ENCODE measurements at places on chromosomes 16 and 17. TPM values are rescaled to one million over a fixed set of nuclear protein-coding genes. Genes with fewer than 3 reads are reported as not detected.

Gene CCDC200
- not detected for total RNA-seq

DNA sequence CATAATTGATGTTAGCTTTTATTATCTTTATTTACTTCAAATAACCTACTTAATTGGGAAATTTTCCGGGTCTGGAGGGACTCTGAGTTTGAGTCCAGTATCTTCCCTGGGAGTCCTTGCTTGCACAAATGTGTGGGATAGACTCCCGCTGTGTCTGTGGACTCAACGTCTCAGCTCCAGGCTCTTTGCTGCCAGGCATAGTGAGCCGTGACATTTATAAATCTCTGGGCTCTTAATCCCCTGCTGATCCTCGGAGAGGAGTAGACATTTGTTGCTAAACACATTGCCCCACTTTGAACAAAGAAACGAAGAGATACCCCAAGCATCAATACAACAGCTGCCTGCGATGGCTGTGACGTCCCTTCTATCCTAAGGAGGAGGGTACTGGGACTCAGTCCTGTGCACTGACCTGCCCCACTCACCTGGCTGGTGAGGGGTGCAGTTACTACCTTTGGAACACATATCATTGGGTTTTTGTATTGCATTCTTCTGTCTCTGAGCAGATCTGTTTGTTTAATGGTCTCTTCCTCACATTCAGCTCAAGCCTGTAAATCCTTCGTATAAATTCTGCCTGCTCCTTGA lies 316.9 kb downstream of the HAPSTR1 start:
- H3K4me3 ChIP-seq = no peak overlapping the region
- no peak for DNase-seq
- no peak overlapping the region for H3K27ac ChIP-seq
- peaks cover 29% of the 10 kb centered on the region for H3K27me3 ChIP-seq
- H3K36me3 ChIP-seq = no peaks in the 10 kb centered on the region

DNA sequence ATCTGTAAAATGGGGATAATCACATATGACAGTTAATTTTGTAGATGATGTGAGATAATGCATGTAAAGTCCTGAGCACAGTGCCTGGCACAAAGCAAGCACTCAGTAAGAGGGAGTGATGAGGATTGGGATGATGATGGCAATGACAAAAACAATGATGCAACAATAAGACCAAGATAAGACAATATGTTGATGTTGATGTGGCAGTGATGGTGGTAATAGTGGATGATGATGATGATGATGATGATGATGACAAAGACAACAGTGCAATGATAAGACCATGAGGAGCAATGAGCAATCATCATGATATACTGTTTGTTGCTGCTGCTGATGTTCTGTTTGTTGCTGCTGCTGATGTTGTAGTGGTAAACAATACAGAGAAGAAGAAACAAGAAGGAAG lies 344.1 kb downstream of the NPIPA8 start:
- no peaks in the 10 kb centered on the region for H3K36me3 ChIP-seq
- H3K4me3 ChIP-seq = no peak overlapping the region
- no peak overlapping the region for H3K27ac ChIP-seq
- H3K4me1 ChIP-seq = no peaks in the 10 kb centered on the region

- no peaks in the 10 kb centered on the region for H3K4me1 ChIP-seq
- peaks cover 7% of the 10 kb centered on the region for H3K27me3 ChIP-seq
- no peak for DNase-seq
These were observed 387.1 kb downstream of the XYLT1 start for GRCh38 chr16:17083628-17084027.

DNA sequence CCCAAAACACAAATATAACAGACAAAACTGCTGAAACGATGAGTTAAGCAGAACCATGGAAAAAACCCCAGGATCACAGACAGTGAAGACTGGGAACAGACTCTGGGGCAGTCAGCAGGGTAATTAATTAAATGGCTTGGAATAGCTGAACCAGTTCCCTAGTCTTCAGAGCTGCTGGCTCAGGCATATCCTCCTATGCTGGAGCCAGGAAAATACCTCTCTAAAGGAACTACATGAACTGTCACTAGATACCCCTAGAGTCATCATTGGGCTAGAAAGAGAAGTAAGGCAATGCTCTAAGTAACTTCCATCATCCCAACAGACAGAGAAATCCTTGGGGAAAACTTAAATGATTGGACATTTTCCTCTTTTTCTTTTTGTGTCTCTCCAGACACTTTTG lies 113.0 kb downstream of the STXBP4 start:
- H3K36me3 ChIP-seq = no peaks in the 10 kb centered on the region
- DNase-seq = no peak
- H3K27ac ChIP-seq = no peak overlapping the region
- H3K27me3 ChIP-seq = no peaks in the 10 kb centered on the region
- H3K4me3 ChIP-seq = no peak overlapping the region
- peaks cover 4% of the 10 kb centered on the region for H3K4me1 ChIP-seq

DNA sequence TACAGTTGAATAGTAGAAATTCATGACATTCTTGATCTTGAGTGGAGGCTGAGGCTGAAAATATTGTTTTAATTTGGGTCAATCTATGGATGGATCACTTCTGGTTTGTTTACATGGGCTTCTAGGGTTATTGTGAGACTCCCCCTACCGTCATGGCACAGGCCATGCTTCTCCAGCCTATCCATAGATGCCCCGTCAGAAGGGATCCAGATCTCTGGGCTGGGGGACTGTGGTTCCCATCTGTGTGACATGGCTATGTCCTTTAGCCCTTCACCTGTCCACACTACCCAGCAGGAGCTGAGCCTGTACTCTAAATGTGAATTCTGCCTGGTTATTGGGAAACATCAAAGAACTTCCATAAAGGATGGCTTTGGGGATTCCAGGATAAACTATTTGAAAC lies 160.4 kb downstream of the ABCC12 start:
- no peak overlapping the region for H3K4me3 ChIP-seq
- no peaks in the 10 kb centered on the region for H3K4me1 ChIP-seq
- DNase-seq = no peak
- no peaks in the 10 kb centered on the region for H3K36me3 ChIP-seq
- no peak overlapping the region for H3K27ac ChIP-seq
- peaks cover 5% of the 10 kb centered on the region for H3K27me3 ChIP-seq

- H3K36me3 ChIP-seq = no peaks in the 10 kb centered on the region
- DNase-seq = no peak
- H3K4me1 ChIP-seq = peaks cover 5% of the 10 kb centered on the region
- no peak overlapping the region for H3K27ac ChIP-seq
These were observed 15.3 kb downstream of the WFIKKN2 start for GRCh38 chr17:50850640-50851039.

DNA sequence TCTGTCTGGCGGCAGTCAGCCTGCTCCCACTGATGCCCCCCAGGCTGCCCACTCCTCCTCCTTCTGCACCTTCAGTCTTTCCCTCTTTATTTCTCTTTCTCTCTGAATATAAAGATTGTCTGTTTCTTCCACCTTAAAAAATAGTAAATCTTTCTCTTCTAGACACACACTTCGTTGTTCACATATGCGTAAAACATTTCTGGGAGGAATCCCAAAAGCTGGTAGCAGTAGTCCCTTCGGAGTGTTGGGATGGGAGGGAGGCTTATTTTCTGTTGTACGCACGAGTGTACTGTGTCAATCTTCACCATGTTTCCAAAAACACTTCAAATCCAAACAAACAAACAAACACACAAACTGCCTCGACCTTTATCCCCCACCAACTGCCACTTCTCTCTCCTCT lies 9.9 kb downstream of the OSBPL7 start:
- DNase-seq = no peak
- H3K36me3 ChIP-seq = peaks cover 11% of the 10 kb centered on the region
- no peak overlapping the region for H3K4me3 ChIP-seq

- peak; percentile 51 for DNase-seq
- H3K4me1 ChIP-seq = peaks cover 61% of the 10 kb centered on the region
- H3K27ac ChIP-seq = peak overlapping the region; percentile 96
- H3K4me3 ChIP-seq = peak overlapping the region; percentile 41
- H3K27me3 ChIP-seq = no peaks in the 10 kb centered on the region
- peaks cover 3% of the 10 kb centered on the region for H3K36me3 ChIP-seq
These were observed 34.6 kb downstream of the DCUN1D3 start for GRCh38 chr16:20865420-20866131.

Data from HCT116 (cell line).